Right ventricle myocardium superior (tissue), 1 donor: ENCODE measurements at places on chromosomes 7 and 10. TPM values are rescaled to one million over a fixed set of nuclear protein-coding genes. Genes with fewer than 3 reads are reported as not detected.

SYT15B gene
- 0.89 TPM for total RNA-seq

CDH23 gene
- 3.7 TPM for total RNA-seq

TMEM130 gene
- total RNA-seq: not detected

ELMO1 gene
- total RNA-seq: 11.9 TPM

CLRN3 gene
- total RNA-seq: not detected

RARRES2 gene
- 24.0 TPM for total RNA-seq

CTAGE6 gene
- total RNA-seq: 0.11 TPM

HOXA11 gene
- not detected for total RNA-seq

LRIT1 gene
- 0.13 TPM for total RNA-seq

MTG1 gene
- total RNA-seq: 14.7 TPM

DNA sequence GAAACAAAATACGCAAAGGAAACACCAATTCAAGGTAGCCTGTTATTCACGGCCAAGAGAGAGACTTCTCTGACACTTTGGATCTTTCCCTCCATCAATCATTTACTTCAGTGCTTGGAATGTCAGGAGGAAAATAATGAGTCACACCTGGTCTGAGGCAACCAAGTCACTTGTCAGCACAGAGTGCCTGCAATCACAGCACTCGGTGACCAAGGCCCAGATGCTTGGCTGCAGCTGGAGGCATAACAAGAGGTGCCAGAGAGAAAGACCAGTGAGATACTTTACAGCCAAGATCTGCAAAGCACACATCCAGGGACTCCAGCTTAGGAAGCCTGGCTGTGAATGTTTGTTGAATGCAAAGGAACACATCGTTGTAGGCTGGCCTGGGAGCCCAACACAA is 33.9 kb downstream of the ASB13 start:
- DNase-seq: no peak

- no peak for DNase-seq
Observed at GRCh38 chr10:45058992-45059561, 58.4 kb downstream of the ZNF22 start.

- DNase-seq: no peak
Observed at GRCh38 chr10:22700489-22700888, 13.9 kb downstream of the PIP4K2A start.

GRCh38 chr10:101054876-101055275 is 6.9 kb upstream of the KAZALD1 start:
- DNase-seq: no peak

GRCh38 chr10:62541811-62542210 is 167.6 kb downstream of the ZNF365 start:
- DNase-seq: peak; percentile 55

DNA sequence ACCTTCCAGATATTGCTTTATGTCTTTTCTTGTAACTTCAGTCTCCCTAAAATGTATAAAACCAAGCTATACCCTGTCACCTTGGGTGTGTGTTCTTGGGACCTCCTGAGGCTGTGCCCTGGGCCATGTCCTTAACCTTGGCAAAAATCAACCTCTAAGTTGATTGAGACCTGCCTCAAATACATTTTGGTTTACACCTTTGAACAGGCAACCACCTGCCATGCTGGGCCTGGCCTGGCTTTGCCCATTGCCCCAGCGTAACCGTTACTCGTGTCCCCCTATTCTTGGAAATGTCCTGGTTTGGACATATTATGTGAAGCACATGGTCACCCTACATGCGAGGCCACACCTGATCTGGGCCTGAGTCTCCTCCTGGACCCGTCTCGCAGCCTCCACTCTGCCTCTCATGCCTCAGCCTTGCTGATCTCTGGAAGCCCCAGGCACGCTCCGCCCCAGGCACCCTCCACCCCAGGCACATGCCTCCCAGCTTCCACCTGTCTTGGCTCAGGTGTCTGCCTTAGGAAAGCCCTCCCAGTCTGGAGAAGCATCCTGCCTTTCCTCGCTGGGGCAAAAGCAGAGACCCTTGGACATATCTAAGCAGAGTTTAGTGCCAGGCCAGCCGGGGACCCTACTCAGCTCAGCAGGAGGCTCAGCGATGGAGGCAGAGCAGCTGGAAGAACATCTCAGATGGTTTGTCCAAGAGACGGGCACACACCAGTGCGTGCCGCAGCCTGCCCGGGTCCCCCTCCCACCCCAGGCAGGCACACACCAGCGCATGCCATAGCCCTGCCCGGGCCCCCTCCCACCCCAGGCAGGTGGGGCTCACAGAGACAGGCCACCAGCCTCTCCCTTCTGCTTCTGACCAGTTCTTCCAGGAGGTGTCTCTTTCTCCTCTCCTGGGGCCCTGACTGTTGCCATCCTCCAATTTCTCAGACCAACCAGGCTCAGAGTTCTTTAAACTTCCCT is 4.0 kb upstream of the VIPR2 start:
- DNase-seq: no peak

DNA sequence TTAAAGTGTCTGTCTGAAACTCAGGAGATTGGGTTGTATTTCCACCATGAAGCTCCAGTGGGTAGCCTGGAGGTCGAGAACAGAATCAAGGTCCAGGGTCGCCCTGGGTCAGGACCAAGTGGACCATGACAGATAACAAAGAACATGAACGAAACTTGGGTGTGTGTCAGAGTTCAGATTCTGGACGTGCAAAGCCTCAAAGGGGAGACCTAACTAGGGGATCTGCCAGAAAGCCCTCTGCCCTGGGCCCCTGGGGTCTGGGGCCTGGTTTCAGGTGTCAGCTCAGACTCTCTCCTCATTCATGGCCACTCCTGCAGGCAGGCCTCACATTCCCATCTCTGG is 1.6 kb downstream of the RASSF4 start:
- DNase-seq: peak; percentile 30

DNA sequence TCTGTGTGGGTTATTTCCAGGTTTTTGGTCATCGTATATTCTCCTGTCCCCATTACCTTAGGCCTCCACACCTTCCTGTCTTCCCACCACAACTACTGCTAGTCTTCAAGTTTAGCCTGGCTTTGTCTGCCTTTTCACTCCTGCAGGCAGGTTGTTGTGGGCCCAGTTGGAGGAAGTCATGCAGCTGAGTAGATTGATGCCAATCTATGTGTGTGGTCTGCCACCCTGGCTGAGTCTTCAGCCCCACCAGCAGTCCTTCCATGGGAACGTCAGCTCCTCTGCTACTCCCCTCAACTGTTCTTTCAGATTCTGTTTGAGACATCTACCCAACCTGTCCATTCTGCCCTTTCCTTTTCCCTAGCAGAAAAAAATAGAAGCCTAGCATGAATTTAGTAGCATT is 6.3 kb downstream of the RINT1 start:
- no peak for DNase-seq

DNA sequence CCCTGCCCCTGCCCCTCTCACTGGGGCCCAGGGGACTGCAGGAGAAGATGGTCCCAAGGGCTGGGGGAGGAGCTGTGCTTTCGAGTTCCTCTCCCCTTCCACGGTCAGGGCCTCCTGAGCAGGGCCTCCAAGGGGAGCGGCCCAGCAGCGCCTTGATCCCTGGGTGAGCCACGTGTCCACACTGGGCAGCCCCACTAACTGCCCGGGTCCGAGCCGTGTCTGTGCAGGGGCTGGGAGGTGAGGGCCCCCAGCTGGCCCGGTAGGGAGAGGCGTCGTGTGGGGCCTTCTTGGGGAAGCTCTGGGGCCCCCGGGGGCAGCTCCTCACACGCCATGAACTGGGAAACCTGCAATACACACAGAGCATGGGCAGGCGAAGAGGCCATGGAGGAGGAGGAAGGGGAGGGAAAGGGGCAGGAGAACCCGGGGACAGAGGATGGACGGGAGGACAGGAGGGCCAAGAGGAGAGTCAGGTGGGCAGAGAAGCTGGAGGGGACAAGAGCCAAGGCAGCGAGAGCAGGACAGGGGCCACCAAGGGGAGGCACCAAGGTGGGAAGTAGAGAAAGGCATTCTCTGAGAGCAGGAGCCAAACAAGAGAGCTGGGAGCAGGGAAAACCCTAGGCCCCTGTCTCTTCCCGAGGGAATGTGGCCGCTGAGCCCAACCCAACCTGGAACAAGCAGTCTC is 32.8 kb downstream of the KCNH2 start:
- DNase-seq: no peak

DNA sequence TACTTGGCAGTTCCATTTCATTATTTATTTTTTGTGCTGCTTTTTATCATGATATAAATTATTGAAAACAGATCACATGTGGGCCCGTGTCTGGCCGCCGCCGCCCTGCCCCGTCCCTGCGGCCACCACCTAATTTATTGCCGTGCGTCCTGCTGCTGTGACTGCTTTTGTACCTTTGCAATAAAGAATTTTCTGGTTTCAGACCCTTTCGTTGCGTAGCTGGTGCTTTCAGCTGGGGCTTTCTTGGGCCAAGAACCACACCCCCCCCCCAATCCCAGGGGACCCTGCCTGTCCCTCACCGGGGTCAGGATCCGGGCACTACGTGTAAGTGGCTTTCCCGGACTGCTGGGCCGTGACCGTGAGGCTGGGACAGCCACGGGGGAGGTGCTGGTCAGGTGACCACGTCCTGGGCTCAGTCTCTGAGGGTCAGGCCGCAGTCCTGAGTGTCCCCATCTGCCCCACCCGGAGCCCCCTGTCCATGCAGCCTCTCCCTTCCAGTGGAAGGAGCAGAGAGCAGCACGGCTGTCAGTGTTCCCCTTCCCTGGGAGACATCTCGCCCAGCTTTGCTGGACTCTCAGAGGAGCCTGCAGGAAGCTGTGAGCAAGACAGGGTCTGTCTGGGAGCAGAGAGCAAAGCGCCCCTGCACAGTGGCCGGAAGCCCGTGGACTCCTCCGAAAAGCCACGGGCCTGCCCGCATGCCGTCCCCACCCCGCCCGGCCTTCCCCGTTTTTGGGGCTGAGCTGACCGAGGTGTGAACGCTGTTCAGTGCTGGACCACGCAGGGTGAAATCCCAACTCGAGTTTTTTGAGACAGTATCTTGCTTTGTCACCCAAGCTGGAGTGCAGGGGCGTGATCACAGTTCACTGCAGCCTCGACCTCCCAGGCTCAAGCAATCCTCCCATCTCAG is 12.6 kb downstream of the MAFK start:
- peak; percentile 48 for DNase-seq

- DNase-seq: peak; percentile 40
Observed at GRCh38 chr7:45103958-45104843, 7.3 kb downstream of the TBRG4 start.

DNA sequence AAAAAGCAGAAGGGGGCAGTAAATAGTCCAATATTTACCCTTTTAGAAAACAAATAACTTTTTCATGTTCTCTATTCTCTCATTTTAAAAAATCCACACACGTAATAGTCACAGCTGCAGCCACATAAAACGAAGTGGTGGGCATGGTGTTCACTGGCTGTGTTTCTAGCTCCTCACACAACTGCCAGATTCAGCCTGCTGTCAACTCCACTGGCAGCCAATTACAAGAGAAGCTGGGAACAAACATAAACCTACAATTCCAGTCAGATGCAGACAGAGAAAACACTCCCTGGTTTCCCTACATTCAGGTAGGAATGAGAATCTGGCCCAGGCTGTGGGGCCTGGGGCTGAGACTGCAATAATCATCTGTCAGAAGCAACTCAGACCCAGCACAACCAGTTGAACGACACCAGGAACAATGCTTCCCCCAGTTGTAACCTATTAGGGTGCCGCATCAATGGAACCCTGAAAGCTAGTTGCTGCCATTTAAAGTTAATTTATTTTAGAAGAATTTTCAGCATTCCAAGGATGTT is 29.1 kb downstream of the ERCC6 start:
- DNase-seq: no peak

DNA sequence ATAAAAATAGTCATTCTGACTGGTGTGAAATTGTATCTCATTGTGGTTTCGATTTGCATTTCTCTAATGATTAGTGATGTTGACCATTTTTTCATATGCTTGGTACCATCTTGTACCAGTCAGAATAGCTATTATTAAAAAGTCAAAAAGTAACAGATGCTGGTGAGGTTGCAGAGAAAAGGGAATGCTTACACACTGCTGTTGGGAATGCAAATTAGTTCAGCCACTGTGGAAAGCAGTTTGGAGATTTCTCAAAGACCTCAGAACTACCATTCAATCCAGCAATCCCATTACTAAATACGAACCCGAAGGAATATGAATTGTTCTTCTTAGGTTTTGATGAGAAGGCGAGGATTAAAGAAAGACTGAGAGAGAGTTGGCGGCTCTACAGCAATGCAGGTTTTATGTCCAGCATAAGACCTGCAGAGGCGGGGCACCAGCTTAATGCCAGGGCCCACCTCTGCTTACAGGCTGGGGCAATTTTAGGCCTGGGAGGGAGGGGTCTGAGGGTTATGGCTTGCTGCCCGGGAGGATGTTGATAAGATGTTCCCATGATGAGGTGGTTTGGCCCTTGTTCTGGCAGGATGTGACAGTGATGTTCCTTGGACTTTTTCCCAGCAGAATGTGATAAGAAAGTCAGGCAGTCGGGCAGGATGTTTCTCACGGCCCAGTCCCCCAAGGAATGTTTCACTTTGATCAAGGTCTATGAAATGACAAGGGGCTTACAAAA is 74.4 kb downstream of the MEST start:
- DNase-seq: peak; percentile 87

DNA sequence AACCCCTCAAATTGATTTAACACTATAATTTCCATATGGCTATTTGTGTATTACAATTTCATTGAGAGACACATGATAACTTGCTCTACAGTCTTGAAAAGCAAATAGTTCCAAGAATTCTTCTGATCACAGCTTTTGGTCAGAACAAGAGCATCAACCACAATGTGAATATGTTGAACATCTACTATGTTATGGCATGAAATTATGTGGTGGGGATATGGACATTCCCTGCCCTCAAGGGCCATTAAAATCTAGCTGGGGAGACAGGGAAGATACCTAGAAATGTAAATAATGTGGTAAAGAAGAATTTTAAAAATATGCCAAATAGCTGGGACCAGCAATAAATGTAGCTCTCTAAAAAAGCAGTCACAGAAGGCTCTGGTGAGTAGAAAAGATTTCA is 262.2 kb downstream of the FZD1 start:
- DNase-seq: no peak

DNA sequence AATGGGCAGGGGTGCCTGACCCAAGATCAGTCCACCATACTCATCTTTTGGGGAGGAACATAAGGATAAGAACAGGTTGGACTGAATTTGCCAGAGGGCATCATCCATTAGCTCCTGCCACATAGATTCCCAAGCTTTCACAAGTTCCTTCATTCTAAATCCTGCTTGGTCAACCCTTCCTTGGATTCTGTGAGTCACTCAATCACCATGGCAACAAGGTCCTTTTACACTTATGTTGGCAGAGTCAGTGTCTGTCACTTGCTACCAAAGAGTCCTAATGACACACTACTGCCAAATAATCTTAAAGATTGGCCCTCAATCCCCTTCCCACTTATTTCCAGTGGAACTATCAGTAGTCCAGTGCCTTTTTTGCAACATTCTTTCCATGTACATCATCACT is 5.0 kb upstream of the LGI1 start:
- DNase-seq: no peak

DNA sequence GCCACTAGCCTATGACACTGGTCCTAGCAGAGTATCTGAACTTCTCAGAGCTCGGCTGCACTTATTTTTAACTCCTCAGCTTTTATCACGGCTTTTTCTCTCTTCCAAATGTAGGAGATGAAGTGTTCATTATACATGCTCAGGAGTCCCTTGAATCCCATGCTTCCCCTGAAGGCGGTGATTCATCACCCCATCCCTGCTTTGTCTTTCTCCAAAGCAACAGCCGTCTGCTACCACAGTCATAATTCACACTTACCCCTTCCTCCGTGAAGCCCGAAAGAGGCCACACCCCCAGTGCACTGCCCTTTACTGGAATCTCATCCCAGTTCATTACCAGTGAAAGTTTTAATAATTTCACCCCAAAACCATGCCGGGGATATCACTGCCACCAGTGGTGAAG is 301.5 kb upstream of the SHH start:
- no peak for DNase-seq
